ENCODE measurements at places on chromosomes 3 and 15. TPM values are rescaled to one million over a fixed set of nuclear protein-coding genes. Genes with fewer than 3 reads are reported as not detected.
A peak's percentile ranks its signal among the peaks of the same experiment; 100 is the strongest.

The OR5K2 gene
- not detected for total RNA-seq

DNA sequence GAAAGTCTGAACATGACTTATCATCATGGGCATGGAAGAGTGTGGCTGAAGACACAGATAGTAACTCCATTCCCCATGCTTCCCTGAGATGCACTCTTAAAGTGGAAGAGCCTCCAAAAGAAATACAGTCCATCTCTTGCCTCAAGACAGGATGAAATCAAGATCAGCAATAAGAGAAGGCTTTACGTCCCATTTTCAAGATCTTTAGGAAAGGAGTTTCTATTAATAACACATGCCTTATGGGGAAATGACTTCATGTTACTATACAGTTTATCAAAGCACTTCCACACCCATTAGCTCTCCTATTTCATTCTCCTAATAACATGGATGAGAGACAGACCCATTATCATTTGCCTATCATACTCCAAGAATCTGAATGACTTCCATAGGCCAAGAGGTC, 6.1 kb upstream of the KBTBD12 start:
- no peaks in the 10 kb centered on the region for H3K36me3 ChIP-seq
- no peak overlapping the region for H3K27ac ChIP-seq
- no peak overlapping the region for H3K4me3 ChIP-seq
- no peak for DNase-seq

The SLC2A2 gene
- total RNA-seq: not detected

DNA sequence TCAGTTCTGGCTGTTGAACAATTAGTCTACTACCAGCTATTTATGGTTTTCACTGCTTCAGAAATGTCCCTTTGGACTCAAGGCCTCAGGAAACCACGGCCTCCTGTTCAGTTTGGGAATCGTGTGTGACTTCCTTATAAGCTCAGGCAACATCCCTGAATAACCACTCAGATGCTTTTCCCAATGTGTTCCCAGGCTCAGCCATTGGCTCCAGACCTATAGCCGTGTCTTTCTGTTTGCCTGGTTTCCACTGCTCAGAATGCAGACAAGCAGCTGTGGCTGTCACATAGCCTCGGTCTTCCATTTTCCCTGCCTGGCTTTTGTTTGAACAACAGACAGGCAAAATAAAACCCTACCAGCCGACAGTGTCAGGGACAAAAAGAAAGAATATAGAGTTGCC, 63.2 kb upstream of the ATP2B2 start:
- no peaks in the 10 kb centered on the region for H3K27me3 ChIP-seq
- H3K36me3 ChIP-seq: no peaks in the 10 kb centered on the region
- no peaks in the 10 kb centered on the region for H3K4me1 ChIP-seq
- no peak overlapping the region for H3K4me3 ChIP-seq
- no peak for DNase-seq

The MYLK gene
- not detected for total RNA-seq

DNA sequence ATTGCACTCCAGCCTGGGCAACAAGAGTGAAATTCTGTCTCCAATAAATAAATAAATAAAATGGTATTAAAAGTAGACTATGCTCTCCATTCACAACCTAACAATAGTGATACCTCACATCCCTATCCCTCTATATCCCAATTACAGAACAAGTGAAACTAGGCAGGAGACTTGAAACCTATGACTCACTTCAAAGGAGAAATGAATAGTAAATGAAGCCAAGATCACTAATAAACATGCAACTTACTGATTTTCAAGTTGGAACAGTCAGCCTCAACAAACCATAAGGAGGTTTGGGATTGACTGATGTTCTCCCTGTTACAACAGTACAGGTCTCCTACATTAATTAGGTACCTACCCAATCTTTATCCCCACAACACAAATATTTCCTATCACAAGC, 103.4 kb downstream of the GSK3B start:
- H3K27ac ChIP-seq: no peak overlapping the region
- H3K4me3 ChIP-seq: no peak overlapping the region
- no peaks in the 10 kb centered on the region for H3K27me3 ChIP-seq

The LMOD3 gene
- total RNA-seq: not detected

DNA sequence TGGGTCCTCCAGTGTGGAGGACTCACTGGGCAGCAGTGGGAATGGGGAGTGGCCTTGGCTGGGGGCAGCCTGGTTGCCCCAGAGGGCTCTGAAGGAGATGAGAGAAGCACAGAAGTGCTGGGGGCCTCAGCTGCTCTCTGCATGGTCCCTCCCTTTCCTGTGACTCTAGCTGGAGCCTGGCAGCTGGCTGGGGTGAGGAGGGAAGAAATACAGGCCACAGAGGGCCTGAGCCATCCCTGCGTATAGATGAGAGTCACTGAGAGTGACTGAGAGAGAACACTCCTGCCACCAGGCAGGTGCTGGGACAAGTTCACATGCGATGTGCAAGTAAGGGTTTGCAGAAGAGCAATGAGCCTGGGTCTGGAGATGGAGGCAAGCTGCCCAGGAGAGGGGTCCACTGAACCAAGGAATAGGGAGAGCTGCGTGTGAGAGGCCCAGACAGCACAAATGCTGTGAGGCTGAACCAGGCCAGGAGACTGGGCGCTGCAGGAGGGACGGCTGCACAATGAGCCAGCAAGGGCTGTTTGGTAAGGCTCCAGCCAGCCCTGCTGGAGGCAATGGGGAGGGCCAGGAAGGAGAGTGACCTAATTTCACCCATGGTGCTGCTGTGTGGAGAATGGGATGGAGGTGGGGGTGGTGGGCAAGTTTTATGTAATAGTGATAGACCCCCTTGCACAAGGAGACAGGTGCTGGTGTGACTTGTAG, 87.2 kb downstream of the CLSTN2 start:
- no peak overlapping the region for H3K27ac ChIP-seq
- H3K4me1 ChIP-seq: no peaks in the 10 kb centered on the region
- no peaks in the 10 kb centered on the region for H3K36me3 ChIP-seq
- no peak for DNase-seq
- no peak overlapping the region for H3K4me3 ChIP-seq

GRCh38 chr3:138594150-138594934, at the start of gene CEP70:
CEP70 (minus strand) TSS chr3:138594260; CDS start chr3:138572927, 21,333 bp downstream.
- peak; percentile 93 for DNase-seq
- H3K27ac ChIP-seq: peak within 1 kb of the TSS; percentile 87
- H3K27me3 ChIP-seq: no peaks in the 10 kb centered on the region

GRCh38 chr15:46316024-46316423, 681.2 kb downstream of the SQOR start:
- no peaks in the 10 kb centered on the region for H3K4me1 ChIP-seq
- DNase-seq: no peak
- no peak overlapping the region for H3K4me3 ChIP-seq
- no peaks in the 10 kb centered on the region for H3K36me3 ChIP-seq

DNA sequence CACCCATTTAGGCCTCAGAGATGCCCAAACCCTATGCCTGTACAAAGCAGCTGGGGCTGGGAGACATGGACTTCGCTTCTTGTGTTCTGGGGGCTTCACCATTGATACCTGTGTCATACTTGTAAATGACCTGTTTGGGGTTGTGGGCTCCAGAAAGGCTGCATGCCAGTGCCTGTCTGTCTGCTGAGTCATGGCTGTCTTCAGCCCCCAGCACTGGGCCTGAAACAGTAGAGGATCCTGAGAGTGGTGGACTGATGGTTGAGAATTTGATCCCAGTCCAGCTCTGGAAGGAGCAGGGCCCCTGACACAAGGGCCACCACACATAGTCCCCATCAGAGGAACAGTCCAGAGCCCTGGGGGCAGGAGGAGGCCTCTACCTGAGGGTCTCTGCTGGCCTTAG, 24.6 kb upstream of the APEH start:
- H3K27me3 ChIP-seq: no peaks in the 10 kb centered on the region
- no peaks in the 10 kb centered on the region for H3K36me3 ChIP-seq
- H3K4me3 ChIP-seq: no peak overlapping the region
- H3K4me1 ChIP-seq: no peaks in the 10 kb centered on the region
- H3K27ac ChIP-seq: no peak overlapping the region

DNA sequence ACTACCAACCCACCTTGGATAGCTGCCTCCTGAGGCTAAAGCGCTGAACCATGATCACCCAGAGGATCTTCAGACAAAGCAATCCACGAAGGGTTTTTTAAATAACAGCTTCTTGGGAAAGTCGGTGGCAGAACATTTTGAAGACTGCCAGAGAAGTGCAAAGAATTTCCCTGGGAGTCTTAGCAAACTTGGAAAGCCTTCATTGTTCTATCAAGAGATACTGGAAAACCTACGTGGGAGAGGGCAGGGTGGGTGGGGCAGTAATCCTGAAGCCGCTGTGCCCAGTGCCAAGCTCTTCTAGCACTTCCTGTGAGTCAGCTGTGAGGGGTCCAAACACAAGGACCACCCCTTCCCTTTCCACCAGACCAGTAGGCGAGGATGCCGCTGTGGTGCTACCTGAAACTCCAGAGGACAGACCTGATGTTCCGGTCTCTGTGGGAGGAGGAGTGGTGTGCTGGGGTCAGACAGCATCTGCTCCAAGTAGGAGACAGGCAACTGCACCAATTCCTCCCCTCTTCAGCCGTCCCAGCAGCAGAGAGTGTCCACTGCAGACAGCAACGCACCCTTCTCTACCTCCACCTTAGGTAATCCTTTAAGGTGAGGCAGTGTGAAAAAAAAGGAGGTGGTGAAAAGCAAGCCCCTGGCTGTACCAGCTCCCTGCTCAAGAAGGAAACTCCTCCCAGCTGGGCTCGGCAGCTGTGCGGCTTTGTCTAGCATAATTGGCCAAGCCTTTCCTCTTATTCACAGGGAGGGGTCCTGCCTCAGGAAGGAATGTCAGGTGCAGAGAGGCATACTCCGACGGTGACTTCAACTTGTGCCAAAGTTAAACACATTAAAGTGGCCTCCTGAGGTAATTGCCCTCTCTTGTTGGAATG, 99.0 kb downstream of the TMCC1 start:
- H3K27me3 ChIP-seq: no peaks in the 10 kb centered on the region
- DNase-seq: no peak
- peaks cover 13% of the 10 kb centered on the region for H3K4me1 ChIP-seq
- H3K4me3 ChIP-seq: no peak overlapping the region
- no peak overlapping the region for H3K27ac ChIP-seq
- no peaks in the 10 kb centered on the region for H3K36me3 ChIP-seq

GRCh38 chr3:132981719-132982118, 56.5 kb upstream of the TMEM108 start:
- H3K27ac ChIP-seq: no peak overlapping the region
- no peaks in the 10 kb centered on the region for H3K36me3 ChIP-seq
- H3K4me1 ChIP-seq: no peaks in the 10 kb centered on the region
- no peak overlapping the region for H3K4me3 ChIP-seq
- no peak for DNase-seq

The TOP2B gene
- 96.5 TPM for total RNA-seq

DNA sequence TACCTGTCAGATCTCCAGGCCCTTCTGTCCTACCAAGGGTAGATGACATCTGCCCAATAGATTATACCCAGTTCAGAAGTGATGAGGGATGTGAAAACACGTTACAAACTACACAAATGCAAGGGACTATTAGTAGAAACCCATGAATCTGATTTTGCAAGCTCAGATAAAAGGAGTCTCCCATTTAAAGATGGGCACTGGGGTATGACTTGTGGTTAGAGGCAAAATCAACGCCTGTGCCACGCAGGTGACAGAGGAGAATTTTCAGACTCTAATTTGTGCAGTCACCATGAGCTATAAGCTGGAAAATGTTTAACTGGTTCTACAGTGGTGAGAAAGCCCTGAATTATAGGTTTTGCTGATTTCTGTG, 184.4 kb upstream of the LPP start:
- DNase-seq: no peak
- no peaks in the 10 kb centered on the region for H3K27me3 ChIP-seq
- H3K27ac ChIP-seq: no peak overlapping the region
- no peak overlapping the region for H3K4me3 ChIP-seq
- H3K36me3 ChIP-seq: no peaks in the 10 kb centered on the region

DNA sequence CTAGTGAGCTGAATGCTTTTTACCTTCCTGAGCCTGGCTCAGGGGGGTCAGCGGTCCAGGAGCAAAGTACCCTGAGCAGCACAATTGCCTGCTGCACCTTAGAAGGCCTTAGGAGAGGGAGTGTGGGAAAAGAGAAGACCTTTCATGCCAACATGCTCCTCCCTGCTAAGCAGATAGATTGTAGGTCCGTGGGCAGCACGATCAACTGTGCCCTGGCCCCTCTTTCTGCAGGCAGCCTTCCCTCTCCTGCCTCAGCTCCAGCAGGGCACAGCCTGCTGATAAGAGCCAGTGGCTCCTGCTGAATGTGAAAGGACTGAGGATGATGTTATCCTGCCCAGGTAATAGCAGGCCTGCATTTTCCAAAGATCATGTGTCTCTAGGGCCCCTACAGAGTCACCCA, 4.1 kb downstream of the CORO2B start:
- DNase-seq: no peak
- no peaks in the 10 kb centered on the region for H3K36me3 ChIP-seq
- H3K27me3 ChIP-seq: peaks cover 13% of the 10 kb centered on the region
- H3K4me3 ChIP-seq: no peak overlapping the region
- peaks cover 4% of the 10 kb centered on the region for H3K4me1 ChIP-seq

The VPS33B gene
- 20.6 TPM for total RNA-seq

DNA sequence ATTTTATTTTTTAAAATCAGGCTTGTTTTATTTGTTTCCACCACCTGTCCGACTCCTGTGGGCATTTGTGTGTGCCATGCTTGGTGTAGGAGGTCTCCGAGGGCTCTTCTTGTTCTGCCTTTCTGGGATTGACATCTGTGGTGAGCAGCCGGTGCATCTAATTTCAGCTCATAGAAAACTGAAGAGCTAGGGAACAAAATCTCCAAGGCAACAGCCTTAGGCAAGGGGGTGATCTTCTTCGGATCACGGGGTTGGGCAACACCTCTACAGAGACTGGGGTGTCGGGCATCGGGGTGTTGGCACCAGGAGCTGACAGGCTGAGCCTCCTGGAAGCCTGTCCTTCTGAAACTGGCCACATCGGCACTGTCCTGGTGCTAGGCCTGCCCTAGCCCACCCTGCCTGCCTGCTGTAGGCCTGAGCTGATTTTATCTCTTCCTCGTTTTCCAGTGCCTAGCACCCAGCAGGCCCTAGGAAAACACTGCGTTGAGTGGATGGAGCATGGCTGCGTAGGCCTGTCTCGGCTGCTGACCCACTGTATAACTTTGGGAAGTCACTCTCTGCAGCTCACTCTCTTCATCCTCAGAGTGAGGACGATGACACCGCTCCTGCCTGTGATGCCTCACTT, 10.3 kb downstream of the CHCHD6 start:
- H3K4me3 ChIP-seq: no peak overlapping the region
- no peak overlapping the region for H3K27ac ChIP-seq
- no peaks in the 10 kb centered on the region for H3K27me3 ChIP-seq
- no peaks in the 10 kb centered on the region for H3K4me1 ChIP-seq

All from CD8-positive, alpha-beta memory T cell (primary cell).